ENCODE measurements at places on chromosomes 3 and 15. TPM values are rescaled to one million over a fixed set of nuclear protein-coding genes. Genes with fewer than 3 reads are reported as not detected.

- no peak overlapping the region for H3K4me3 ChIP-seq
- no peak for DNase-seq
- no peaks in the 10 kb centered on the region for H3K27me3 ChIP-seq
- H3K4me1 ChIP-seq: peaks cover 12% of the 10 kb centered on the region
Measured at GRCh38 chr3:149615731-149616221, 42.0 kb downstream of the WWTR1 start.

The GOLGA6L6 gene
- total RNA-seq: not detected

The TRPM1 gene
- total RNA-seq: not detected

The TP63 gene
- 0.11 TPM for total RNA-seq

DNA sequence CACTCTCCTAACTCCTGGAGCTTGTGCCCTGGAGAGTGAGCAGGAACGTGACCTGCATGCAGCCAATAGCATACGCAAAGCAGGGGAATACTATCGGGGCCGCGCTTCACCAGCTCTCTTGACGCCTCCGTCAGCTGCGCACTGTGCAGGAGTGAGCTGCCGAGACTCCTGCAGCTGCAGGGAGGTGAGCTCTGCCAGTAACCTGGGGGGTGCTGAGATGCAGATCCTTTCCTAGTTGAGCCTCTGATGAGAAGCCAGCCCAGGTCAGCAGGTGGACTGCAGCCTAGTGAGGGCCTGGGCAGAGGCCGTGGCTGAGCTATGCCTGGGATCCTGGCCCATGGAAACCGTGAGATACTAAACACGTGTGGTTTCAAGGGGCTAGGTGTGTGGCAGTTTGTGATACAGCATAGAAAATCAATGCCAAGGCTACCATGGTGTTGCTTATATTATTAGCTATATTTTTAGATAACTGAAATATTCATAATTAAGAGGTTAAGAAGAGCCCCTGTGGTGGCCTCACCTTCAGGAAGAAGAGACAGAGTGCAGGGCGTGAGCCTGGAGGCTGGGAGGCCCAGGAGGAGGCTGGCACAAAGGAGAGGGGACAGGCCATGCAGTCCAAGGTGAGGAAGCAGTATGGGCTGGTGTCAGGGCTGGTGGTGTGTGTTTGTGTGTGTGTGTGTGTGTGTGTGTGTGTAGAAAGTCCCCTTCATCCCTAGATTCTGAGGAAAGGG, 5.9 kb upstream of the DNAJB8 start:
- H3K36me3 ChIP-seq: no peaks in the 10 kb centered on the region
- H3K27ac ChIP-seq: no peak overlapping the region
- peaks cover 89% of the 10 kb centered on the region for H3K27me3 ChIP-seq
- peaks cover 6% of the 10 kb centered on the region for H3K4me1 ChIP-seq
- DNase-seq: no peak
- H3K4me3 ChIP-seq: no peak overlapping the region

DNA sequence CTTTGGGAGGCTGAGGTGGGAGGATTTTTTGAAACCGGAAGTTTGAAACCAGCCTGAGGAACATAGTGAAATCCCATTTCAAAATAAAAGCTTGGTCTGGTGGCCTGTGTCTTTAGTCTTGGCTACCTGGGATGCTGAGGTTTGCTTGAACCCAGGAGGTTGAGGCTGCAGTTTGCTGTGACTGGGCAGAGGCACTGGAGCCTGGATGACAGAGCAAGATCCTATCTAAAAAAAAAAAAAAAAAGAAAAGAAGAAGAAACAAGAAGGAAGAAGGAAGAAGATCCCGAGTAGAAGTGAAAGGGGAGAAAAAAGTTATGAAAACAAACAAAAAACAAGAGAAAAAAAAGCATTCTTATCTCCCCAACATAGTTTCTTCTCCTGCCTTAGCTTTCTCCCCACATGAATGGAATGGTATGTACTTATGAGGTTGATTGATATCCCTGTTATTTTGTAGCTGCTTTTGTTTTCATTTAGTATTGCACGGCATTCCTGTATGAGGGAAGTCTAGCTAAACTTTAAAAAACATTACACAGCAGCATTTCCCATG, 42.4 kb downstream of the TMEM40 start:
- no peaks in the 10 kb centered on the region for H3K27me3 ChIP-seq
- H3K4me1 ChIP-seq: no peaks in the 10 kb centered on the region
- H3K36me3 ChIP-seq: no peaks in the 10 kb centered on the region
- no peak overlapping the region for H3K4me3 ChIP-seq
- DNase-seq: no peak

DNA sequence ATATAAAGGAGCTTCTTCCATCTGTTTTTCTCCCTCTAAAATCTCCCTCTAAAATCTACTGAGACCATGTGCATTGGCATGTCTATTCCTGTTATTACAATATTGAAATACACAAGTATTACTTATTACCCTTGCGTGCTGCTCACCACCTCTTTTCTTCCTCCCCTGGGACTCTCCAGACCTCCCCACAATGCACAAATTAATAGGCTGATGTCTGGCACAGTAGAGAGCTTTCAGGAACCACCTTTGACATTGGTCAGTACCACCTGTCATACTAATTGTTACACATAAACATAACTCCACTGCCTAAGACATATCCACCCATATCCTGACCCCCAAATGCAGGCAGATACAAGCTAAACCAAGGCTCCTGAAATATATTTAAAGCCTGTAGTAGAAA, 722.6 kb downstream of the FHIT start:
- peaks cover 7% of the 10 kb centered on the region for H3K27me3 ChIP-seq
- no peaks in the 10 kb centered on the region for H3K36me3 ChIP-seq
- no peak for DNase-seq
- no peaks in the 10 kb centered on the region for H3K4me1 ChIP-seq
- H3K4me3 ChIP-seq: no peak overlapping the region

GRCh38 chr3:32097768-32098167, 8.7 kb upstream of the GPD1L start:
- no peaks in the 10 kb centered on the region for H3K36me3 ChIP-seq
- H3K27ac ChIP-seq: no peak overlapping the region
- no peak for DNase-seq
- no peaks in the 10 kb centered on the region for H3K27me3 ChIP-seq
- no peaks in the 10 kb centered on the region for H3K4me1 ChIP-seq

DNA sequence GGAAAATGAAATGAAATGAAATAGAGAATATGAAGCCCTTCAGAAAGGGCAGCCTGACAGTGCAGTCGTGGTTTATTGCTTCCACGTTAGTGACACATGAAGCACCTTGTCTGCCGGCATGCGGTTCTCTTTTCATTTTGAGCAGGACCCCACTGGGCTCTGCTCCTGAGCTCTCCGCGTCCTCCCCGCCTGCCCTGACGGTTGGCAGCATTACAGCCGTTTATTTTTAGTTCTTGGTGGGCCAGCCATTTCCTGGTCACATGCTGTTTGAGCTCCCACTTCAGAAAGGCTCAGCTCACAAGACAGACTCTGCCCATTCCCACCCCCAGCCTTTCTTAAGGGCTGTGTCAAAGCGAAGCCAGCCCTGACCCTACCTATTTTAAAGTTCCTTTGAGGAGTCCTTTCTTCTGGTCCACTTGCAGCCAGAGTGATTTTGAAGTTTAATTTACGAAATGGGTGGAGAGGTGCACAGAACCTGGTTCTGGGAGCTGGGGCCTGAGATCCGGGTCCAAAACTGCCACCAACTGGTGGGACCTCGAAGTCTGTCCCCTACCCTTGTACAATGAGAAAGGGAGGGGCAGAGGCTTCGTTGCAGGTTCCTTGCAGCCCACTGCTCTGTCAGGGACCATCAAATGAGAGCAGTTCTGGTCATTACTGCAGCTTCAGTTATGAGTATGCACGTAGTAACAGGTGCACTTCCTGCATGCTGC, 60.1 kb downstream of the MGLL start:
- no peak overlapping the region for H3K4me3 ChIP-seq
- no peak for DNase-seq
- no peaks in the 10 kb centered on the region for H3K4me1 ChIP-seq
- no peaks in the 10 kb centered on the region for H3K27me3 ChIP-seq

DNA sequence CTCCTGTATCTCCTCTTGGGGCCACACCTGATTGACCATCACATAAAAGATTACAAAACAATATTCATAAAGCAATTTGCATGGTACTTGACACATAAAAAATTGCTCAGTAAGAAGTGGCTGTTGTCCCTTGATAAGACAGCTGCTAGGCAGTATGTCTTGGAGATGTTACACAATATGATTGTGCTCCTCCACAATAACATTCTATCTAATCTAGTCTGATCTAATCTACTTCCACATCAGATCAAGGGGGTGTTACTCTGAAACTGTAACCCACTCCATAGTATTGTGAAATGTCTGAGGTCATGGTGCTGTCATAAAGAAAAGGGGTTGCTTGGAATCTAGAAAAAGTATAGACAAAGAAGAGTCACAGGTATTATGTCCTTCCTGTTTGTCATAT, 23.4 kb upstream of the AQP9 start:
- H3K27ac ChIP-seq: no peak overlapping the region
- H3K36me3 ChIP-seq: no peaks in the 10 kb centered on the region
- DNase-seq: no peak
- H3K4me1 ChIP-seq: no peaks in the 10 kb centered on the region

- H3K4me3 ChIP-seq: no peak overlapping the region
- peaks cover 20% of the 10 kb centered on the region for H3K36me3 ChIP-seq
- no peaks in the 10 kb centered on the region for H3K27me3 ChIP-seq
- no peak overlapping the region for H3K27ac ChIP-seq
- DNase-seq: no peak
Measured at GRCh38 chr3:88167704-88168103, 17.9 kb downstream of the C3orf38 start.

GRCh38 chr3:31729082-31729481, 196.4 kb downstream of the STT3B start:
- H3K4me3 ChIP-seq: no peak overlapping the region
- no peak for DNase-seq
- H3K27me3 ChIP-seq: no peaks in the 10 kb centered on the region
- H3K27ac ChIP-seq: no peak overlapping the region

The ZBBX gene
- 2.5 TPM for total RNA-seq

The TIMP4 gene
- total RNA-seq: 5.7 TPM

The MKRN3 gene
- not detected for total RNA-seq

DNA sequence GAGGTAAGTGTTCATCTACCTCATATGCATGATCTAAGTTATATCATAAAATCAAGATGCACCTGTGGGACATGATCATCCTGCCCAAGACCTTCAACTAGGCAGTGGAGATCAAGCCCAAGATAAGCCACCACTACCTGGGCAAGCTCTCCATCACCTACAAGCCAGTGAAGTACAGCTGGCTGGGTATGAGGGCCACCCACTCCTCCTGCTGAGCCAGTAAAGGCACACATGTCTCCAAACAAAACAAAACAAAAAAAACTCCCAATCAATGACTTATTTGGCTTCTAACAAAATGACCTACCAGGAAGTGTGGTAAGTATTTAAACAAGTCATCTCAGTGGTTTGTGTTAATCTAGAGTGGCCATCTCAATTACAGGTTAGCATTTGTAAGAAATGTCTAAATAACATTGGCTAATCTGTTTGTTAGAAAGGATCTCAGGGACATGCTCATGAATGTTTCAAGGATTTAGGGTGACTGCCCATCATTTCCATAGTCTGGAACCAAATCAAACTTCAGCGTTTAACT, 3.1 kb downstream of the PAQR9 start:
- H3K27ac ChIP-seq: no peak overlapping the region
- H3K27me3 ChIP-seq: peaks cover 22% of the 10 kb centered on the region
- no peaks in the 10 kb centered on the region for H3K36me3 ChIP-seq

GRCh38 chr3:186180891-186181481, 72.1 kb upstream of the ETV5 start:
- no peaks in the 10 kb centered on the region for H3K4me1 ChIP-seq
- H3K27me3 ChIP-seq: peaks cover 13% of the 10 kb centered on the region
- H3K4me3 ChIP-seq: no peak overlapping the region
- H3K36me3 ChIP-seq: no peaks in the 10 kb centered on the region
- peak; percentile 30 for DNase-seq
- no peak overlapping the region for H3K27ac ChIP-seq

The EPHB3 gene
- 36.9 TPM for total RNA-seq

The TMEM108 gene
- 5.5 TPM for total RNA-seq

The CELF6 gene
- 0.36 TPM for total RNA-seq

GRCh38 chr3:38386992-38387750, 40.6 kb downstream of the XYLB start:
- no peaks in the 10 kb centered on the region for H3K27me3 ChIP-seq
- H3K27ac ChIP-seq: no peak overlapping the region
- DNase-seq: no peak
- H3K36me3 ChIP-seq: peaks cover 5% of the 10 kb centered on the region
- no peaks in the 10 kb centered on the region for H3K4me1 ChIP-seq
- no peak overlapping the region for H3K4me3 ChIP-seq

DNA sequence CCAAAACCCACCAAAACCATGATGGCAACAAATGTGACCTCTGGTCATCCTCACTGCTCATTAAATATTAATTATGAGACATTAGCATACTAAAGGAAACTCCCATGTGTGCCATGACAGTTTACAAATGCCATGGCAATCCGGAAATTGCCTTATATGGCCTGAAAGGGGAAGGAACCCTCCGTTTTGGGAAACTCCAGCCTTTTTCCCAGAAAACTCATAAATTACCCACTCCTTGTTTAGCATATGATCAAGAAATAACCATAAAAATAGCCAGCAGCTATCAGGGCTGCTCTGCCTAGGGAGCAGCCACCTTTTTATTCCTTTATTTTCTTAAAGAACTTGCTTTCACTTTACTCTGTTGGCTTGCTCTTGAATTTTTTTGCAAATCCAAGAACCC, 992.7 kb downstream of the NTRK3 start:
- no peak overlapping the region for H3K4me3 ChIP-seq
- no peaks in the 10 kb centered on the region for H3K4me1 ChIP-seq
- H3K27me3 ChIP-seq: no peaks in the 10 kb centered on the region

DNA sequence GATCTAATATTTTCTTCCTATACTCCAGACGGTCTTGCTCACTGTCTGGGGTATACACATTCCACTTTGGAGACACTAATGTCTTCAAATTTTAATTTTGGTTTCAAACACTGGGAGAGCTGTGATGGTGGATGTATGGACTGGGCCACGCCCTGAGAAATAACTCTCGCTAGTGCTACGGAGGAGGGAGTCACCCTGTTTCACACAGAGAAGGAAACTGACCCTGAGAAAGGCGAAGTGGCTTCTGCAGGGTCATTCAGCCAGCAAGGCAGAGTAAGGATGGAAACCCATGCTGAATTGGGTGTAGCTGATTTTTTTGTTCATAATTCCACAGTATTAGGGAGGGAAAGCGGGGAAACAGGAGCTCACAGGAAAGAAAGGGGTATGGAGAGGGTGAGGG, 8.6 kb upstream of the SKIC8 start:
- no peak overlapping the region for H3K4me3 ChIP-seq
- H3K4me1 ChIP-seq: no peaks in the 10 kb centered on the region
- H3K27me3 ChIP-seq: peaks cover 1% of the 10 kb centered on the region
- DNase-seq: no peak

DNA sequence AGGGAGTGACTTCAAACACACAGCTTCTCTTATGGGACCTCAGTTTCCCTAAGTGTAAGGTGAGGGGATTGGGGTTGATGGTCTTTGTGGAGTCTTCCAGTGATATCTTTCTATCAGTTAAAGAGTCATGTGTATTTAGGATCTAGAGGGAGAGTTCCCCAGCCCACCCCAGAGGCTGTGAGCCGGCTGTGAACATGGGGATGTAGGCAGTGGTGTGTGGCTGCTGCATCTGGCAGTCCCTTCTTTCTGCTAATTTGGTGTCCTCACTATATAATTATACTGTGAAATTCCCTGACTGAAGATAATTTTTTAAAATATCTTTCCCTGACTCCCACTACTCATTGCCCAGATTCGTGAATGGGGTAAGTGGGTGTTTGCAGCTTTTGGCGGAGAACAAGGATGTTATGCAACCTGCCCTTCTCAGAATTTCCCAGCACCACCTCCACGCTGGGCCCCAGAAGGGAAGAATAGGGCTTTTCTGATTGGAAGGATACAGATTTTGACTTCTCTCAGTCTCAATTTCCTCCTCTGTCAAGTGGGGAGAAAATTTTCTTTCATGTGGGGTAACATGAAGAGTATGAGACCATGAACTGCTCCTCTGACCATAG, 79.0 kb upstream of the RASGRF1 start:
- no peak overlapping the region for H3K4me3 ChIP-seq
- DNase-seq: no peak
- H3K4me1 ChIP-seq: peaks cover 13% of the 10 kb centered on the region
- H3K27me3 ChIP-seq: no peaks in the 10 kb centered on the region
